Kidney (tissue), 22 donors: ENCODE measurements at places on chromosomes 16 and 17. TPM values are rescaled to one million over a fixed set of nuclear protein-coding genes. Genes with fewer than 3 reads are reported as not detected.

The CES3 gene
- polyA plus RNA-seq, result 7.8 TPM

The SPNS3 gene
- 3.7 TPM for polyA plus RNA-seq

The CCL1 gene
- not detected for polyA plus RNA-seq

The FA2H gene
- polyA plus RNA-seq, result 10.3 TPM

The SLC5A11 gene
- polyA plus RNA-seq, result 2.1 TPM

The NPIPA7 gene
- 7.2 TPM for polyA plus RNA-seq

The CBX2 gene
- 2.2 TPM for polyA plus RNA-seq

The BCAR1 gene
- polyA plus RNA-seq, result 69.1 TPM

The HAS3 gene
- 0.34 TPM for polyA plus RNA-seq

The MT1A gene
- 3.1 TPM for polyA plus RNA-seq

The C16orf92 gene
- polyA plus RNA-seq, result not detected

The PERCC1 gene
- not detected for polyA plus RNA-seq

The ABI3 gene
- polyA plus RNA-seq, result 17.1 TPM

The AGRP gene
- polyA plus RNA-seq, result 2.7 TPM

The KLHDC4 gene
- polyA plus RNA-seq, result 25.0 TPM

The DLX3 gene
- polyA plus RNA-seq, result 0.47 TPM

The TMC5 gene
- polyA plus RNA-seq, result 1.0 TPM

The COPZ2 gene
- polyA plus RNA-seq, result 38.2 TPM

The SEPTIN1 gene
- 5.0 TPM for polyA plus RNA-seq

The NHERF2 gene
- 405 TPM for polyA plus RNA-seq

The STX1B gene
- polyA plus RNA-seq, result 0.22 TPM

The FBXW10B gene
- 0.54 TPM for polyA plus RNA-seq

The TEX19 gene
- polyA plus RNA-seq, result not detected

The LRRC75A gene
- 2.6 TPM for polyA plus RNA-seq

The WNT9B gene
- polyA plus RNA-seq, result 1.9 TPM

The SLC47A2 gene
- polyA plus RNA-seq, result 61.5 TPM

The ATP2A1 gene
- 0.47 TPM for polyA plus RNA-seq

The ASB16 gene
- 0.90 TPM for polyA plus RNA-seq

The MKS1 gene
- 17.2 TPM for polyA plus RNA-seq

The GRB2 gene
- polyA plus RNA-seq, result 65.3 TPM

The C16orf54 gene
- polyA plus RNA-seq, result 0.39 TPM

The ACSM5 gene
- polyA plus RNA-seq, result 22.8 TPM

The CSH2 gene
- polyA plus RNA-seq, result not detected

The SOX9 gene
- polyA plus RNA-seq, result 5.8 TPM

The LRRC36 gene
- polyA plus RNA-seq, result 3.1 TPM

The MYOCD gene
- 0.58 TPM for polyA plus RNA-seq

The TBC1D3B gene
- 1.3 TPM for polyA plus RNA-seq

The NPIPB12 gene
- 10.6 TPM for polyA plus RNA-seq

The CTF1 gene
- polyA plus RNA-seq, result 13.0 TPM

The PRSS8 gene
- polyA plus RNA-seq, result 187 TPM

The CDRT15 gene
- polyA plus RNA-seq, result not detected

The ZPBP2 gene
- polyA plus RNA-seq, result not detected

The CTRL gene
- polyA plus RNA-seq, result not detected

The CDK5R1 gene
- polyA plus RNA-seq, result 0.67 TPM

The TMEM204 gene
- polyA plus RNA-seq, result 49.5 TPM

The REXO5 gene
- 1.6 TPM for polyA plus RNA-seq

The ABCA10 gene
- polyA plus RNA-seq, result 2.1 TPM

The FBXW10 gene
- polyA plus RNA-seq, result not detected

The MYO15A gene
- 0.80 TPM for polyA plus RNA-seq

The PRSS22 gene
- 11.0 TPM for polyA plus RNA-seq

The TLCD3B gene
- polyA plus RNA-seq, result not detected

The EFCAB5 gene
- polyA plus RNA-seq, result not detected
